ENCODE measurements at places on chromosomes 6 and 20. TPM values are rescaled to one million over a fixed set of nuclear protein-coding genes. Genes with fewer than 3 reads are reported as not detected.

Gene HDDC2
- total RNA-seq: 47.3 TPM

Gene ADTRP
- total RNA-seq: 6.0 TPM

Gene NKX2-4
- total RNA-seq: not detected

Gene NR2E1
- total RNA-seq: not detected

Gene GSTA2
- total RNA-seq: not detected

DNA sequence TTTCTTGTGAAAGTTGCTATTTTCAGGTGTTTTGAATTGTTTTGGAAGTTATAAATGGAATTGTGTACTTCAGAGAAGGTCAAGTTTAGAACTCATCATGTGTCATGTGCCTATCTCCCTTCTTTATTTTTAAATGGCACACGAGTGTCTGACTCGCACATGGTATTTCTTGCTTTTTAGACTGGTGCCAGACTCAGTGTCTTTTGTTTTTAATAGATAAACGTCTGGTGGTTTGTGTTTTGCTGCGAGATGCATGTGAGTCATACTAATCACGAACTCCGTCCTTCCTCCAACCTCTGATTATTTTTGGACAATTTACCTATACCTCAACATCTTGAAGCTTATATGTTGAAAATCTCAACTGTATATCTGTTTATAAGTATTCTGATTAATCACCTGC, 292.1 kb downstream of the CDKAL1 start:
- DNase-seq: no peak

DNA sequence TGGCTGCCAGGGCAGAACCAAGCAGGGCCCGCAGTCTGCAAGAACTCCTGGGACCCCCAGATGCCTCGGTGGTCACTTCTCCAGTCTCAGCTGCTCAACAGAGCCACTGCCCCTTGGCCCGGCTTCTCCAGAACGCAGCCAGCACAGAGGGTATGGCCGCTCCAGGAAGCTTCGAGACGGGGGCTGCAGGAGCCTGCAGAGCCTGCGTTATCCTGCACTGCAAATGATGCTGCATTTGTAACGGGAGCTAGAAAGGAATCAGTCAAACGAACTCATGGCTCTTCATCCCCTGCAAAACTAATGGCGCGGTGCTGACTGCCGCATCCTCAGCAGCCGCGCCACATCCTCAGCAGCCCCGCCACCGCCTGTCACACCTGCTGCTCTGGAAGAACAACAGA, 254.9 kb downstream of the TAF4 start:
- DNase-seq: no peak

DNA sequence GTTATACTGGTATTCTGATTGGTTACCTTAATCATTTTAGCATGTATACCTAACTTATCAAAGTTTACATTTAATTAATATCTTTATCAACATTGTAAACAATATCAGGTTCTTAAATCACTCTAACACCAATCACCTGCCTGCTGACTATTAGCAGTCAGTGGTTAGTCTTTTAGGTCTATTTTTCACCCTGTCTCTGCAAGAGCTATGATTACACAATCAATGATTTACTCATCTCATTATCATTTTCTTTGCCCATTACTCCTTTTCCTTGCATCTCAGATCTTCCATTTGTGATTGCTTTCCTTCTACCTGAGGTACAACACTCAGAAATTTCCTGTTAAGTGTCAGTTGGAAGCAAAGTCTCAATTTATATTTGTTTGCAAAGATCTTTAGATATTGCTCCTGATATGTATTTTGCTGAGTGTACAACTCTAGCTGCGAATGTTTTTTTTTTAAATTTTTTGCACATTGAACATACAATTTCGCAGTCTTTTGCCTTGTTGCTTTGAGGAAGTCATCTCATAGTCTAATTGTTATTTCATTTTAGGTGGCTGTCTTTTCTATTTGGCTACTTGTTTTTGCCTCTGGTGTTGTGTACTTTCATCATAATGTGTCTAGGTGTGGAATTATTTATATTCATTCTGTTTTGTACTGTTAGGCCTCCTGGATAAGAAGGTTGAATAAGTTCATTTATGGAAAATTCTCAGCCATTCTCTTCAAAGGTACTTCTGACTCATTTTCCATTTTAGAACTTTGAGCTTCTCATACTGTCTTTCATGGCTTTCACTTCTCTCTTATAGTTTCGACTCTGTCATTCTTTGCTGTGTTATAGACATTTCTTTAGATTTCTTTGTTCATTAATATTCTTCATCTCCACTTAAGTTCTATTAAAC, 104.9 kb upstream of the CEP162 start:
- no peak for DNase-seq

- no peak for DNase-seq
Observed at GRCh38 chr6:22804620-22805261, 235.4 kb downstream of the HDGFL1 start.

DNA sequence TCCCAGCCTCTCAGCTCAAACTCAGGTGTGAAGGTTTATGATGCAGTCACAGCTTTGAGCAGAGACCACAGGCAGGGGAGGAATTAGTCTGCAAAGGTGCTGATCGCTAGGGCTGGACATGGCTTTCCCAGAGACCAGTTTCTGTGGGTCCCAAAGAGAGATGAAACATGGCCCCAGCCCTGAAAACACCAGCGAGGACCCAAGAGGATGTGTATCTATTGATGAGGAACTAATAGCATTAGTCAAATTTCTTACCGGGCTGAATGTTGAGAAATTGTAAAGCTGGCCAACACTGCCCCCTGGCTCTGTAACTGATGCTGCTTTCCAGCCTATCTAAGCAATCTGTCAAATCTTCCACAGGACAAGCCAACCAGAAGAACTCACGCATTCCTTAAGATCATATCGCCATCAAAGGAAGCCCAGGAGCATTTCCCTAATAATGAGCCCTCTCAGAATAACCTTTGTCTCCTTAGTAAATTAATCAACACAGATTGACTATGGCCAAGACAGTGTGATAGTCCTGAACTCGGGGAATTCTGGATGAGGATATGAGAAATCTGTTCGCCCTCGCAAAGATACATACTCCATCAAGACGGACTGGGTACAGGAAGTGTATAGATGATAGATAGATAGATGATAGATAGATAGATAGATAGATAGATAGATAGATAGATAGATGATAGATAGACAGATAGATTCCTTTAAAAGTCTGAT, 7.8 kb upstream of the ACSS1 start:
- DNase-seq: peak; percentile 74

- no peak for DNase-seq
Observed at GRCh38 chr6:108518714-108519576, 41.8 kb upstream of the FOXO3 start.

DNA sequence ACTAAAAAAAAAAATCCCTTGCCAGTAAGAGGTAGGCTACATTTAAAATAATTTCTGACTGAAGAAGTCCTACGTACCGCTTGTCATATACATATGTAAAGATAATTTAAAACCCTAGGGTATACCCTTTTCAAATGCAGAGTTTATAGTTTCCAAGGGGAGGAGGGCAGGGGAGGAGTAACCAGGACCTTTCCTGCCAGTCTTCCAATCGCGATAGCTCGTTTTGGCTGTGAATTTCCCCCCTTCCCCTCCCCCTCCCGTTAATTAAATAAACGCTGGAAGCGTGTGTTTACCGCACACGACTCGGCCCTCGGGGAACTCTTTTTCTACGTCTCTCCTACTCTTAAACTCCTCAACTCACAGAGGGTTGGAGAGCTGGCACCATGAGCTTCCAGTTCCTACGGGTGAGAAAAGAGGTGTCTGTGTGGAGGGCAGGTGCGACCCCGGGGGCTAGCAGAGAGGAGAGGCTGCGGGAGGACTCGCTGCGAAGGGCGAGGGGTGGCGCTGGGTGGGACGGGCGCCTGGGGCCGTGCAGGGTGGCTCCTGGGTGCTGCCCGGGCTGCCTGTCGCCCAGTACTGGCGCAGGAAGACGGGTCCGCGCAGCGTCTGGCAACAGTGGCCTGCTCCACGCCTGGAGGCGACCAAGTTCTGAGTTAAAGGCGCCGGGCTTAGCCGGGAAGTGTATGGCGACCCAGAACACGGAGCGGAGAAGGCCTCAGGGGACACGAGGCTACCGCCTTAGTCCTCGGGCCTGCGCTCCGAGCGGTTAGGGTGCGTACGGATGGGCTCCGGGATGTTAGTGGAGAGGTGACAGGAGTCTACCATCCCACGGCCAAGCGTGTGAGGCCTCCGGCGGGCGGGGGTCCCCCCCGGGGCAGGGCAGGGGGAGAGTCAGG, 4.1 kb upstream of the TFAP2C start:
- DNase-seq: no peak

- peak; percentile 16 for DNase-seq
Observed at GRCh38 chr20:2745060-2745910, 52.7 kb downstream of the EBF4 start.

DNA sequence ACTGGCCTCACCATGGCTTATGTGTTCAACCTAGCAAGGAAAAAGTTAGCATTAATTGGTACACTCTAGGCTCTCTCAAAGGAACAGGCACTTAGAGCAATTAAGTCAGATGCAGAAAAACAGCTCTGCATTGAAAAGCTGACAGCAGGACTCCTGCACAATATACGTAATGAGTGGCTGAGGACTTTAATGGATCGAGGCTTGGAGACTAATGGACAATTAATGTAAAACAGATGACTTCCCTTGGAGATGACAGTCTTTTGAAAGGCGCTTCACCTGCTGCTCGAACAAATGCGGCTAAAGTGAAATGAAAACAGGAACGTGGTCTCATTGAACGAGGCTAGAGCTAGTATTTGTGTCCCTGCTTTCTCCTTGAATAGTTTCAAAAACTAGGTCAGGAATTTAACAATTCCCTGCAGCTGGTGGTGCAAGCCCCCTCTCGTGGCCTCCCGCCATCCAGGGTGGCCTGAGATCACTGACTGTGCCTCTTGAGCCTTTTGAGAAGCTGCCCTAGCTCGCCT, 137.1 kb downstream of the ELOVL4 start:
- DNase-seq: no peak

DNA sequence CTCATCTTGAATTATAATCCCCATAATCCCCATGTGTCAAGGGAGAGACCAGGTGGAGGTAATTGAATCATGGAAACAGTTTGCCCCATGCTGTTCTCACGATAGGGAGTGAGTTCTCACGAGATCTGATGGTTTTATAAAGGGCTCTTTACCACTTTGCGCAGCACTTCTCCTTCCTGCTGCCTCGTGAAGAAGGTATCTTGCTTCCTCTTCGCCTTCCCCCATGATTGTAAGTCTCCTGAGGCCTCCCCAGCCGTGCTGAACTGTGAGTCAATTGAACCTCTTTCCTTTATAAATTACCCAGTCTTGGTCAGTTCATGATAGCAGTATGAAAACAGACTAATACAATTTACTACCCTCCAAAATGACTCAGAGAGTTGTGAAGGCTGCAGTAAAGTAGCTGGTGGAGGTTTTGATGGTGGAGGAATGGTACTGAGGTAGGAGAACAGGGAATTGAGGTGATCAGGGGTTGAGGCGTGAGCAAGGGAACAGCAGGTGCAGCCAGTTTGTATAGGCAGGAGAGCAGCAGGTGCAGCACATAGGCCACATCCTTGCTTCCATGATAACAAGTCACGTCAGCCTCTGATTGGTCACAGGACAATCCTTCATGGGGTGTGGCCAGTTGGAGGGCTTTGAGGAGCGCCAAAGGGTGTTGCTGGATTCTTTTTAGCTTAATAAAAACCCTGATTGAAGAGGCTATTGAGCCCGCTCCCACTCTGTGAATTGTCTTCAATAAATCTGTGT, 150.0 kb downstream of the CDC5L start:
- no peak for DNase-seq

- peak; percentile 27 for DNase-seq
Observed at GRCh38 chr20:38658879-38659596, 57.4 kb downstream of the ARHGAP40 start.

DNA sequence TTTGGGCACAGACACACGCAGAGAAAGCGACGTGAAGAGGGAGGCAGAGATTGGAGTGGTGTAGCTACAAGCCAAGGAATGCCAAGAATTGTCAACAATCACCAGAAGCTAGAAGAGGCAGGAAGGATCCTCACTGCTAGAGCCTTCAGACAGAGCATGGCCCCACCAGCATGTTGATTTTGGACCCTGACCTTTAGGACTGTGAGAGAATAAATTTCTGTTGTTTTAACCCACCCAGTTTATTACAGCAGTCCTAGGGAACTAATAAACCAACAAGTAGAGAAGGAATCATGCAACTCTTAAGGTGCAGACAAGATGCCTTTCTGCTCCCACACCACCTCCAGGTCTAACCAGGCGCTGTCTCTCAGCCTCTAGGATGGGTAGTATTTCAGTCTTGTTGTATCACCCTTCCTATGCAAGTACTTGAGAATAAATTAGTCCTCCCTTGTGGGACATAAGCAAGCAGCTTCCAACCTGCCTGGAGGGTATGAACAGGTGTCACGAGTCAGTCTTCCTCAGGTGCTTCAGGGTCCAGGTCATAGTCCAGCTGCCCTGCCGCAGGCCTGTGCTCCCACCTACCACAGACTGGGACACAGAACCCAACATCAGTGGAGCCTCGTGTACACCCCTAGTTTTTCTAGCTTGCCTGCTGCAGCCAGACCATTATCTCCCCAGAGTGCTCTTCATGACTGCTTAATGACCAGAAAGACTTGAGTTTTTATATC, 46.4 kb upstream of the CCN2 start:
- DNase-seq: no peak

DNA sequence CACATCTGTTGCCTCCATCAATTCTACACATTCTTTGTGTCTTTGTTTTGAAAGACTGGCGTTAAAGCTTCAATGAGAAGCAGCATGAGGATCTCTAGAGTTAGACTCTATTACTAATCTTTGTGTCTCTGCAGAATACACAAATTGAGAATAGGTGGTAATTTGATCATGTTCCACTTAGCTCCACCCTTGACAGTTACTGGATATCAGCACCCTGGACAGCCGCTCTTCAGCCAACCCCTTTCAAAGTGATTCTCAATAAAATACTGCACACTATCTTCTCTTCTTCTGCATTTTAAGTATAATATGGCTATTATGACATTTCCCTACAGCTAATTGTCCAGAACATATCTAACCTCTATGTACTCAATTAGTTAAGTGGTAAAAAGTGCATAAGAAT, 54.3 kb upstream of the CNR1 start:
- DNase-seq: no peak

GRCh38 chr6:3013486-3013885, 13.8 kb downstream of the NQO2 start:
- peak; percentile 40 for DNase-seq

GRCh38 chr20:23293689-23294088, 56.9 kb upstream of the NXT1 start:
- DNase-seq: no peak

DNA sequence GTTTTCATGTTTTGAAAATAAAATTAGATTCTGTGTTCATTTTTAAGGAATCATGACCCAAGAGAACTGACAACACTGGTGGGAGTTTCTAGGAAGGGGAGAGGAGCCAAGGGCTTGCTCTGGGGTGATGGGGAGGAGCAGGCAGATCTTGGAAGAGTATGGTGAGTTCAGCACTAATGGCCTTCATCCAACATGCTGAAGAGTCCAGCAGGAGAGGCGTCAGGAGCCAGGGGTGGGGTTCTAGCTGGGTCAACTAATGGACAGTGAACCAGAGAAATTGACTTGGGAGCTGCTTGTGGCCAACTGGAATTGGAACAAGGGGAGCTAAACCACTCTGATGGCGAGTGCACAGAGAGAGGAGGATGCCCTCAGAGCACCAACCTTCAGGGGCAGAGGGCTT, 107.1 kb downstream of the MRPL14 start:
- no peak for DNase-seq
